Anterior cingulate cortex (tissue), 58 donors: ENCODE measurements at places on chromosomes 2 and 18.

DNA sequence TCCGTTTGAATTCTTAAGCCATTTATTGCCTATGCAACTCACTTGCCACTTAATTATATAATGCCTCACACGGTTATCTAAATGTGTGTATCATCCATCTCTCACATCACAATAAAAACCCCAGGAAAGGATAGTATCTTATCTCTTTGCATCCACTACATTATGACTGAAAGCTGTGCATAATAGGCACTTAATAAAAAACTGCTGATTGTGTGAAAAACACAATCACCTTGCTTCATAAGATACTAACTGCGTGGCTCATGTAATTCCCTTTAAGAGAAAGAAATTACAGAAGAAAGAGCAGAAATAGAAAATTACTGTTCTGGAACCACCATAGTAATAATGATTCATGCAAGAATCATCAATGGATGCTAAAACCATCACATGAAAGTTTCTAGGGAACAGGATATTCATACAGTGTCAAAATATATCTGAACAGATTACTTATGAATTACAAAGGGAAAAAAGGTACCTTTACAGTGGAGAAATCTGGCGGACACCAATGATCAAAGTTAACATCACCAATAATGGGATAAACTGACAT lies 29.3 kb downstream of the CUL3 start:
- no peak for DNase-seq

DNA sequence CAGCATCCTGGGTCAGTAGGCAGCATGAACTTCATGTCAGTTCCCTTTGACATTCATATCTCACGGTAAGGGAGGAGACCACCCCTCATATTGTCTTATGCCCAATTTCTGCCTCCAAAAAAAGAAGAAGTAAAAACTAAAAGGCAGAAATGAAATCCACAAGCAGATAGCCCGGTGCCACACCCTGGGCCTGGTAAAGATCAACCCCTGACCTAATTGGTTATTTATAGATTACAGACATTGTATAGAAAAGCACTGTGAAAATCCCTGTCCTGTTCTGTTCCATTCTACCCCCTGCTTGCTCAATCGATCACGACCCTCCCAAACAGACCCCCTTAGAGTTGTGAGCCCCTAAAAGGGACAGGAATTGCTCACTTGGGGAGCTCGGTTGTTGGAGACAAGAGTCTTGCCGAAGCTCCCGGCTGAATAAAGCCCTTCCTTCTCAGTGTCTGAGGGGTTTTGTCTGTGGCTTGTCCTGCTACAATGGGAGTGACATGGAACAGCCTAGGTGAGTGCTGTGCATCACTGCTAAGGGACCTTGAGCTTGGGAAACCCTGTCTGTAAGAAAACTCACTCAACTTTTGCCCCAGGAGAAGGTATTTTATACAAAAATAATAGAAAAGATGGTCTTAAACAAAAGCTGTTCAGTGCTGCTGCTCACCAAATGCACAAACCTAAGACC lies 11.1 kb downstream of the NDUFV2 start:
- DNase-seq = no peak

GRCh38 chr2:55761024-55761423 lies 67.4 kb upstream of the PNPT1 start:
- no peak for DNase-seq

- no peak for DNase-seq
Observed at GRCh38 chr2:165864296-165864695, 70.2 kb upstream of the GALNT3 start.

- DNase-seq = no peak
Observed at GRCh38 chr2:132668189-132668823, 1.7 kb downstream of the LYPD1 start.

GRCh38 chr2:62856228-62857040 lies 150.9 kb downstream of the EHBP1 start:
- no peak for DNase-seq

DNA sequence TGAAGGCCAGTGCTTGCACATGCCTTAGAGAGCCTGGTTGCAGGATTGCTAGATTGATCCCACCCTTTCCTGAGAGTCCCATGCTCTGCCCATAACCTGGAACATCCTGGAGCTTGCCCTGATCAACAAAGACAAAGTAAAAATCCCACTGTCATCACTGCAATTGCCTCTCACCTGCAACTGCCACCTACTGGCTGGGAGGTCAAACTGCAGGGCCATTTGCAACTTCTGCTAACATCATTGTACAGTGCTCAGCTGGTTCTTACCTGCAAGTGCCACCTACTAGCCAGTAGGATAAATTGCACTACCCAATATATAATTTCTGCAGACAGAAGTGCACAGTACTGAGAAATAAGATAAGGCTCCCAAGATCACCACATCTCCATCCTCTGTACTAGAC lies 947.5 kb downstream of the CPS1 start:
- DNase-seq = no peak

DNA sequence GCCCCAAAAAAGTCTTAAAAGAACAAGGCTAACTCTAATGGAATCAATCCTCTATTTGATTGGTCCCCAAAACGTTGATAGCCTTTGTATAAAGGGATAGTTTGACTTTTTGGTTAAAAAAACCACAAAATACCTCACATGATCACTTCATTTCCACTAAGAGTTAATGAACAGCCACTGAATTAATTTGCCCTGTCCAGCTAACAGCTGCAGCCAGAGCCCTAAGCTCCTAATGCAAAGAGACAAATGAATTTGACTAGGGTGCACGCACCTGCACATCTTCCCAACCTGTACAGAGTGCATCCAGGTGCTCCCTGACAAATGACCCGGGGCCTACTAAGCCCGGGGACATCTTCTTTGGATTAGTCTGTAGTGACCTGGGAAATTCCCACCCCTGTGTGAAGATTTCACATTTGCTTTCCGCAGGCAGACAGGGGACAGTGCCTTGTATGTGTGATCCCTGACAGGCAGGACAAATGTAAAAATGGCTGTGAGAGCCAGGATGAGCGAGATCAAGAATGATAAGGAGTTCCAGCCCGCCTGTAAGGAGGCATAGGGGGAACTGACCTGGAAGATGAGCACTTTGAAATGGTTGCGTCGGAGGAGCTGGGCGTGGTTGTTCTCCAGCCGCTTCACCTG lies 893 bp downstream of the CAVIN2 start:
- DNase-seq = no peak

- DNase-seq = no peak
Observed at GRCh38 chr2:176137252-176137580, 7.7 kb downstream of the HOXD8 start.
